ENCODE measurements at places on chromosomes 11 and 22.

DNA sequence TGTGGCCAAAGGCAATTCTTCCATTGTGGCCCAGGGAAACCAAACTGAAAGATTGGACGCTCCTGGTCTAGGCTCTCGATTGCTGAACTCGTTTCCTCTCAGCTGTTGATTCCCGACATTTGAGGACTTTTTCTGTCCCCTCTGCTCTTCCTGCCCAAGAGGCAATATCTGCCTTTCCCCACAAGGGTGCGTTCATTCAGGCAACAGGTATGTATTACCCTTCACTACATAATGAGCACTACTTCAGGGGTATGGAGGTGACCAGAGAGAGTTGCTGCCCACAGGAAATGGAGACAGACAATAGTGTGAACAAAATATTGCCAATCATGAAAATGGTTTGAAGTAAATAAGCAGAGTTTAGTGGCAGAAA lies 8.2 kb downstream of the PTH start:
- DNase-seq, result no peak

DNA sequence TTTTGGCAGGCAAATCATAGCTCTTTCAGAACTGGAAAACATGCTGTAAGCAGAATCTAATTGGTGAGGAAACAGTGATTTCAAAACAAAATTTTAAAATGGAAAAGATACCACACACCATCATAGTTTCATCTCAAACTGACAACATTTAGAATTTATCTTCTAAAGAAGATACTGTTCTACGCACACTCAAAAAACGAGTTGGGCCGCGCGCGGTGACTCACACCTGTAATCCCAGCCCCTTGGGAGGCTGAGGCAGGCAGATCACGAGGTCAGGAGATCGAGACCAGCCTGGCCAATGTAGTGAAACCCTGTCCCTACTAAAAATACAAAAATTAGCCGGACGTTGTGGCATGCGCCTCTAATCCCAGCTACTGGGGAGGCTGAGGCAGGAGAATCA lies 44.2 kb upstream of the ADSL start:
- DNase-seq, result no peak

DNA sequence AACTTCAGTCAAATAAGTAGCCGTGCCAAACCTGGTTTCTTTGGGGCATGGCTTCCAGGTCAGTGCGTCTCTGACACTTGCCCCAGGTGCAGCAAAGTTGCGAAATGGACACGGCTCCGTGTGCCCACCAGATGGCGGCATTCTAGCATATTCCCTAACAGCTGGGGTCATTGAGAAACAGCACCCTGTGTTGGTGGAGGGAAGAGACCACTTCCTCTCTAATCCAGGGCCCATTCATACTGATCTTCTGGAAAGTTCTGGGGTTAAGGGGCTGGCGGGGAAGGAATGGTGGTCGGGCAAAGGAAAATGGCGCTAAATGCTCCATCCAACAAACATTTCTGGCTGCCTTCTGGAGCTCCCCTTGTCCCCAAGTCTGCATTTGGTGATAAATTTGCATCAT lies 141.2 kb upstream of the TIMP3 start:
- DNase-seq, result no peak

GRCh38 chr11:94424011-94424410 lies 22.8 kb upstream of the GPR83 start:
- no peak for DNase-seq

DNA sequence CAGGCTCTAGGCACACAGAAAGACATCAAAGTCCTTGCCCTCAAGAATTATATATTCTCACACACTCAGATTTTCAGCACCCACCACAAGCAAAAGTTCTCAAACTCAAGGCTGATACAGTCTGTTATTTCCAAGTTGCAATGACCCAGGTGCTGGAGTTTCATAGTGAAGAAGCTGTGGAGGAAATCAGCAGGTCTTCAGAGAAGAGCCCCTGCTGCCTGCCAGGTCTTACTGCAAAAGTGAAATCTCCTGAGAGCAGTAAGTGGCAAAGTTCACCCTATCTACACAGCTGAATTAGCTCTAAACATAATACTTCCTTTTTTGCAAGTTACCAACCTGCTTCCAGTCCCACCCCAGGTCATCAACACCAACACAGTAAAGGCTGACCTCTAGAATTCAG lies 64.6 kb downstream of the RPL27A start:
- no peak for DNase-seq

DNA sequence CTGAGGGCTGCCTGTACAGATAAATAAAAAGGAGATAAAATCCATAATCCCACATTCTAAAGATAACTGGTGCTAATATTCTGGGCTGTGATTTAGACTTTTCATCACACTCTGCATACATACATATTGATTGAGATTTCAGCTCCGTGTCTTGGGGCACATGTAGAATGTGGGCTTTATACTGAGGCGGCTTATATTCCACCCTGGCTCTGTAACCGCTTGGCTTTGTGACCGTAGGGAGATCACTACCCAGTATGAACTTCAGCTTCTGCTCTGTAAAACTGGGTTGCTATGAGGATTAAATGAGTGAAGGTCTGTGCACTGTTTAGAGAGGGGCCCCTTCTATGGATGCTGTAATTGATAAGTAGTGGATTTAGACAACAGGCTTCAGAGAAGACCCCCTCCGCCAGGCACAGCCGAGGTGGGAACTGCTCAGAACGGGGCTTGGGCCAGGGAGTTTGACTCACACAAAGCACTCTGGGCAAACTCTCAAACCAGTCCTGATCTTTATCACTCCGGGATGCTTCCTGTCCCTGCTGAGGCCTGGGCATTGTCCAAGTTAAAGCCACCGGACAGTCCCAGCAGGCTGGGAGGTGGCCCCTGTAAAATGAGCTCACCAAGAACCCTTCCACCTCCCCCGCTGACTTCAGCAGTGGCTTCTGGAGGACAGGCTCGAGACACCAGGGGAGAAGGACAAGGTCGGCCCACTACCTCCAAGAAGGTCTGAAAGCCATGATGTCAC lies 17.2 kb downstream of the KIAA1671 start:
- no peak for DNase-seq

DNA sequence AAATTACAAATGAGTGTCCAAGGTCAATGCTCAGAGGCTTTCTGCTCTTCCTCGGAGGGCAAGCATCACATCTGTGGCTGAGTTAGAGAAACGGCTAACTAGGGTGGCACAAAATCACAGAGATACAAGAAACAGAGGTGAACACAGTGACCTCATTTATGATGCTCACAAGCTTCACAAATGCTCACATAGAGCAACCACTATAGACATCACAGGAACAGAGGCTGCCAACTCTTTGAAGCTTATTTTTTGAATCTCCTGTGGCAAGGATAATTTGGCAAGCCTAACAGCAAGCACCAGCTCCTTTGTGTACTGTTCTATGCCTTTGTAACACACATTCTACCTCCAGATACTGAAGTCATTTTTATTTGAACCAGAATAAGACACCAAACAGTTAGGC lies 416.5 kb upstream of the DDI1 start:
- no peak for DNase-seq

DNA sequence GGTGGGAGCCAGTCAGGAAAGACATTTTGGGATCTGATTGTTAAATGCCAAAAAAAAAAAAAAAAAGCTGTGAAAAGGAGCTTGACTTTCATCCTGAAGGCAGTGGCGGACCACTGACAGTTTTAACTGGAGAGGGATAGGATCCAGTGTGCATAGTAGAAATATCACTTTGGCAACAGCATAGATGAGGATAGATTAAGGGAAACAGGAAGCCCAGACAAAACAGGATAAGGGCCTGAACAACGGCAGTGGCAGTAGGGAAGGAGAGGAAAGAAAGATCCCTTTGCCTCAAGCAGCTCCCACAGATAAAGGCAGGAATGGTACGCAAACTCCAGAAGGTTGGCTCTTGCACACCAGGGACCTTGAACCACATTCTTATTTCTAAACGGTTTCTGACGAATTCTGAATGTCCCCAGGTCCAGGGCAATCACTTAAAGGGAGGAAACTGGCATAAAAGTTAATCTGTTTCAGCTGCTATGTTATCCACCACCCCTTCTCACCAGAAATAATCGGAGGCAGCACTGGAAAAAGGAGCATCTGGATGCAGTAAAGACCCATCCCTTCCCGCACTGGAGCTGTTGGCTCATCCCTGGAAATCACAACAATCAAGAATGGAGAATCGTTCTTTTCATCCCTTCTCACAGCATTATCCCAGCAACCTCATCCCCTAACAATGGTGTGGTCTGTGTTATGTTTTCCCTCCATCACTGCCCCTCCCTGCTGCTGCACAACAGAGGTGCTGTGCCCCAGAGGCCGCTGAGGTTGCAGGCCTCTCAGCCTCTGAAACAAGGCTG lies 99.1 kb downstream of the GAB2 start:
- DNase-seq, result no peak

GRCh38 chr11:64248578-64248977 lies 1.8 kb upstream of the PPP1R14B start:
- DNase-seq, result no peak

- no peak for DNase-seq
These were observed 99.0 kb downstream of the LARGE1 start for GRCh38 chr22:33821290-33821689.

DNA sequence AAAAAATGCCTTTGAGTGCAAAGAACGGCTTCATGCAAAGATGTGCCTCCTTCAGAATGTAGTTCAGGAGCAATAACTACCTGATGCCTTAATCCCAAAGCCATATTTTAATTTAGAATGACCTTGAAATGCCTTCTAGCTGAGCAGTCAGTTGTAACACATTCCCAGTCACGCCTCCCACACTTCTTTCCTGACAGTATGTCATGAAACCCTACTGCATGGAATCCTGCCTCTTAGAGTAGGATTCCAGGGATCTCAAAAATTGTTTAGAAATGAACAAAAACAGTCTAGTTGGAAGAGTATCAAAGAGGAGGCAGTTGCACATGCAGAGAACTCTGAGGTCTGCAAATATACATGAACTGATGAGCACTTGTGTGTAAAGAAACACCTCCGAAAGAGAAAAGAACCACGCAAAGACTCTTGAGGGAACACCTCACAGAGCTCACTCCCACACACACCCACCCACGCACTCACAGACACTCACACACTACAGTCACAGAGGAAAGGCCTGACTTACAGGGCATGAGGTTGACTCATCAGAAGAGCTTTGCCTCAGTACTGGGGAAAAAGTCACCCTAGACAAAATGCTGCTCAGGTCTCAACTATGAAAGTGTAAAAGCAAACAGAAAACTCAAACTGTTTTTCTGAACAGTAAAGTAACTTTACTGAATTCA lies 77.4 kb downstream of the GGTLC2 start:
- no peak for DNase-seq

GRCh38 chr11:119025099-119025473 lies 5.6 kb downstream of the SLC37A4 start:
- DNase-seq, result no peak

All from NCI-H187 (cell line).